NCI-H2081 treated with DMSO at 0.1 percent for 48 hours (cell line): ENCODE measurements at places on chromosomes 1 and 21.

DNA sequence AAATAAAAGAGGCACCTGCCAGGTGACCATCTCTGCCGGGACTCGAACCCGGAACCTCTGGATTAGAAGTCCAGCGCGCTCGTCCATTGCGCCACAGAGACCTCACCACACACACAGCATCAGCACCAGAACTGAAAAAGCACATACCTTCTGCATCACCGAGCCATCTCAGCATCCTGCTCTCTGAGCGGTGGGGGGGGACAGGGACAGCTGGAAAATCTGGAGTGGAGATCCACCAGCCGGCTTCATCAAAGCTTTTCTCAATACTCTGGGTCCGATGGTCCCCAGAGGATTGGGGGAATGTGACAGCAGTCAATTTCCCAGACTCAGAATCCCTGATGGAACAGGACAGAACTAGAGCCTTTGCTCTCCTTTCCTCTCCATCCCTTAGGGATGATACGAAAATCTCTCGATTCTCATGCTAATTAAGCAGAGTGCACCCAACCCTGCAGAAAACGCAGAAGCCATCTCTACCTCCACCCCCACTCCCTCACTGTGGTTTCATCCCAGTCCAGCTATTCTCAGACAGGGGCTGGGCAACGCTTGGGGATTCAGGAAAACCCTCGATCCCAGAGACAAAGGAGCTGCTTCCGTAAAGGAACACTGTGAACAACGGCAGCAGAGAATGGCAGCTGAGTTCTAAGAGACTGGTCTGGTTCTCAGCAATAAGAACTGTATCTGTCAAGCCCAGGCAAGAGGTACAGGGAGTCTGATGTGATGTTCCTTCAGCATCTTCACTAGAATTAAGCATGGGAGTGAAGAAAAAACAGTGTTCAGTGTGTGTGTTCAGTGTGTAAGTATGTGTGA, 29.6 kb upstream of the CADM3 start:
- no peak for DNase-seq

DNA sequence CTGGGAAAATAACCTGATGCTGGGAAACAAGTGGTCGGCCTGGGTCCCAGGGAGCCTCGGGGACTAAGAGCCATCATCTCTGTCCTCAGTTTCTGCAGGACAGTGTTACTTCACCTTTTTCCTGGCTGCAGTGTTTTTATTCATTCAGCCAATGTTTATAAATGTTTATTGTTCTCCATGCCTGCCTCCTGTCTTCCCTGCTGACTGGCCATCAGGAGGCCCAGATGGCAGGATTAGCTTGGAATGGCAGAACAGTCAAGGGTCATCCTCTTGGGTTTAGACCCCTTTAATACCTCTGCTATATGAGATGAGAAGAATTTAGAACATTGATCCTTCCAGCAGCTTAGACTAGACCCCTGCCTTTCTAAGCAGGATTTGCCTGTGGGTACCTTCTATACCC, 13.3 kb downstream of the MAPKAPK2 start:
- no peak for DNase-seq

DNA sequence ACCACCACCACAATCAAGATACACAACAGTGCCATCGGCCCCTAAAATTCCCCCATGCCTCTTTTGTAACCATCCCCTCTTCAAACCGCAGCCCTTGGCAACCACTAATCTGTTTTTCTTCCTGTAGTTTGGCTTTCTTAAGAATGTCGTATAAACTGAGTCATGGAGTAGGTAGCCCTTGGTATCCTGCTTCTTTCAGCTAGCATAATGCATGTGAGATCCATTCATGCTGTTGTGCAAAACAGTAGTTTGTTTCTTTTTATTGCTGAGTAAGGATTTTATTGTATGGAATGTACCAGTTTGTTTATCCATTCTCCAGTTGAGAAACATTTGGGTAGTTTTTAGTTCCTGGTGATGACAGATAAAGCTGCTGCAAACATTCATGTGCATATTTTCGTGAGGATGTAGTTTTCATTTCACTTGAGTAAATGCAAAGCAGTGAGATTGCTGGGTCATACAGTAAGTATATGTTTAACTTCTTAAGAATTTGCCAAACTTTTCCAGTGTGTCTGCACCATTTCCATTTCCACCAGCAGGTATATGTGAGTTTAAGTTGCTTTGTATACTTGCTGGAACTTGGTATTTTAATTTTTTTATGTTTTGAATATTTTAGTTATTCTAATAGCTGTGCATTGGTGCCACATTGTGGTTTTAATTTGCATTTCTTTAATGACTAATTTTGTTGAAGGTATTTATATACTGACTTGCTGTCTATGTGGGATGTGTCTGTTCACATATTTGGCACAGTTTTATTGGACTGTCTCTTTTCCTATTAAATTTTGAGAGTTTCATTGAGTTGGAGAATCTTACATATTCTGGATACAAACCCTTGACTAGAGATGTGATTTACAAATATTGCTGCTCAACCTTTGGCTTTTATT, 148.4 kb upstream of the MAP1LC3C start:
- DNase-seq, result no peak

- DNase-seq, result no peak
Measured at GRCh38 chr1:158425027-158425426, 1.0 kb downstream of the OR10K2 start.

DNA sequence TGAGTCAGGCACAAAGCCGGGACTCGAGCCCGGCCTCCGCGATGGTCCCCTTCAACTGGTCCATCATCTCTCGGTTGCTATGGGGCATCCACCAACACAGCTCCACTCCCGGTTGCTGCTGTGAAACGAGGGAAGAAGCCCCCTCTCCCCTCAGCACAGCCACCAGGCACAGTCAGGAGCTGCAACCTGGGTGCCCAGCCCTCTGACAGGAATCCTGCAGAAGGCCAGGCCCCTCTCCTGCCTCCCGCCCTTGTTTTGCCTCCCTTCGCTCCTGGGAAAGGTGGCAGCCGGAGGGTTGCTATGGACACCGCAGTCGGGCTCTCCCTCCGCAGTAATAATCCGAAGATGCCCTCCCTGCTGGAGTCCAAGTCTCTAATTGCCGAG, 8.9 kb upstream of the KCNN3 start:
- no peak for DNase-seq

GRCh38 chr1:229116114-229116513, 154.8 kb upstream of the RAB4A start:
- no peak for DNase-seq

DNA sequence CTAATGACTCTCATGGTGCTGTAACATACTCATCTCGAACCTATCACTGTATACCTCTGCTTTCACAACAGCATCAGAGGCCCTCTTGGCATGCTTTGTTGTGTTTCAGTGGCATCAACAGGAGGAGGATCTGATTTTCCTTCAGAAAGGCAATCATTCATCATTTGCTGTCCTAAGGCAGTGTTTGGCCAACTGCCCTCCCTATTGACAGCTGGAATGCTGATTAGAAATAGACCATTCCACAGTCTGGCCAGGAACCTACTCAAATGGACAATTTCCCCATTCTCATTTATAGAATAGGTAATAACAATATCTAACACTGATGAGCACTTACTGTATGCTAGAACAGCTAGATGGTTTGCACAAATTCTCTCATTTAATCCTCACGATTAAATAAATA, 310.6 kb upstream of the PTBP2 start:
- no peak for DNase-seq

DNA sequence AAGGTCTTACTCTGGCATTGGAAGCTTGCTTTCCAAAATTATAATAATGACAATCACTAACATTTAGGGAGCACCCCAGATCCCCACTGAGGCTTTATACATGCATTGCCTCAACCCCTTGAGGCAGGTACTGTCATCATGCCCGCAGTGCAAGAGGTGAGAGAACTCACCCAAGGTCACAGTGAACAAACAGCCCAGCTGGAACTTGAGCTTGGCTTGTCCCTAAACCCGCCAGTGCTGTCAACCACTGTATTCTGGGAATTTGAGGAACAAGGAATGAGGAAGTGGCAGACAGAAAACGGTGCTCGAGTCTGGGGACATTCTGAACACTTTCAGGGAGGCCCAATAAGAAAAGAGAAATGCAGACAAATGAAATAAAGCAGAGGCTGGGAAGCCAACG, 34.6 kb upstream of the TLR5 start:
- no peak for DNase-seq

DNA sequence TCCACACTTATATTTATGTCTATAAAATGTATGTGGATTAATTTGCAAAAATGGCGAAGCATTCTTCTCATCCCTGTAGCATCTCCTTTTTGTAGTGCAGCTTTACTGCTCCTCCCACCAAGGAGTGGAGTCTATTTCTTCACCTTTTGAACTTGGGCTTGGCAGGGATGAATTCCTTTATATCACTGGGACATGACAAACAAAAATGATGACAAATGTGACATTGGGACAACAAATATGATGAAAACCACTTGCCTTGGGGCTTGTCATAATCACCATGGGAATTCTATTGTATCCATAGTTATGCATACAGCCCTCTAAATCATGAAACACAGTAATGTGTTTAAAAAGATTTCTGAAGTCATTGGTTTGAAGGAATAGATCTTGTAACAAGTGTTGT, 155.0 kb downstream of the TNFSF18 start:
- DNase-seq, result no peak

GRCh38 chr1:42999308-42999707, 40.6 kb upstream of the SLC2A1 start:
- no peak for DNase-seq

DNA sequence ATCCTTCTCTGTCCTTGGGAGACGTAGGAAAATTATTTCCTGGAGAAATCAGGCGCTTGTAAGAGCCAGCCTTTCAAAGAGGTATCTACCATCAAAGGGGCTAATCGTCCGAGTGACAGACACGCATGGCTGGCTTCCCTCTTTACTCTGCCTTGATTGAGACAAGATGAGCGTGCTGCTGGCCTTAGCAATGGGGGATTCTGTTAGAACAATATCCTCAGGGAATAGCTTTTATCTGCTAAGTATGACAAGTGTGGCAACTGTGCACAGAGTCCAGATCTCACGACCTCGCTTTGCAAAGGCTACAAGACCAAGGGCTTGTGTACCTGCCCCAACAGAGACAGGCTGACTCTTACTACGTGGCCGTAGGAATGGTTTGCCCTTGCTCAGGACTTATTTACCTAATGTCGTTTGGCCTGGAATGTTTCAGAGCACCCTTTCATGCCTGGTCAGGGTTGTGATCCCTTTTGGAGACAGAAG, 417.1 kb downstream of the KIF26B start:
- DNase-seq, result no peak

- no peak for DNase-seq
Measured at GRCh38 chr1:86906419-86906818, 7.5 kb downstream of the SELENOF start.

- no peak for DNase-seq
Measured at GRCh38 chr1:2279817-2280216, 51.7 kb downstream of the SKI start.

GRCh38 chr1:158037008-158037865, 43.8 kb downstream of the KIRREL1 start:
- DNase-seq, result no peak

- DNase-seq, result no peak
Measured at GRCh38 chr1:89710498-89711139, 77.7 kb downstream of the LRRC8C start.

DNA sequence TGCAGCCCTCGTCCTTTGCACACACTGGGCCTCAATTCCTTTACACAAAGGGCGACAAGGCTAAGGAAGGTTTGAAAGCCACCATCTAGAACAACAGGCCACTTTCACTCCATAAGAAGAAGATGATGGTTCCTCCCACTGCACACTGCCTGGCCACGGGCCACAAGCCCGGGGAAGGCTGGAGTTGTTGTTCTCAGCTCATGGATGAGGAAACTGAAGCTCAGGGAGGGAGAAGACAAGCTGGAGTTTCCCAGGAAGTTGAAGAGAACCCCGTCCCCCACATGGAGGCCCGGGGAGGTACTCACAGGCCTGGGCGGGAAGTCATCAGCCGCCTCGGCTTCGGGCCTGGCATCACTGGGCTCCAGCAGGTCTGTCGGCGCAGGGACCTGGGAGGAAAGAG, 24.6 kb upstream of the DDOST start:
- DNase-seq, result no peak

DNA sequence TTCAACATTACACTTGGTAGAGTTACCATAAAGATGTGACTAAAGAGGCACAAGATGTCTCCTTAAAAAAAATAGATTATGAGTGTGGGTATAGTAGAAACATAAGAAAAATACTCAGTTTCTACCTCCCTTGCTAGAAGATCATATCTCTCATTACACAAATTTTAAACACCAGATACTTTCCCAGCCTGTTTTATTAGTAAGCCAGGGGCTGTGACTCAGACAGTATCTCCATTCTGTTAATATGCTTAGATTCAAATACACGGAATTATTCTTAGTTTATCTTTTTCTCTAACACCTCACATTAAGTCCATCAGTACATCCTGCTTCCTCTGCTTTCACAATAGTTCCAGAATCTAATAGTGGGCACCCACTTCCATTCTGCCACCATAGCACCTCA, 561.8 kb upstream of the ADAMTS5 start:
- no peak for DNase-seq

GRCh38 chr1:233209481-233209880, 86.0 kb downstream of the PCNX2 start:
- no peak for DNase-seq

DNA sequence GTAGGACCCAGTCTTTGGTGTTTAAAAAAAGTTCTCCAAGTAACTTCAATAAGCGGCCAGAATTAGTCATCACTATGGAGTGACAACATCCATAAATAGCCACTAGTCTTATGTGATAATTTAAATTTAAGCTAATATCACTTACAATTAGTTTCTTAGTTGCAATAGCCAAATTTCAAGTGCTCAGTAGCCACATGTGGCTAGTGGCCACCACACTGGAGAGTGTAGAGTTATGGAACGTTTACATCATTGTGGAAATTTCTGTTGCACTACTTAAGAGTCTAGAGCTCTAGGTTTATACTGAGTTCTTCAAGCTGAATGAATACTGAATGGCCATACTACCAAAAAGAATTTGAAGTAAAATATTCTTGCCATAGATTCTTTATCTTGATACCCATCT, 121.1 kb downstream of the RUNX1 start:
- DNase-seq, result no peak

DNA sequence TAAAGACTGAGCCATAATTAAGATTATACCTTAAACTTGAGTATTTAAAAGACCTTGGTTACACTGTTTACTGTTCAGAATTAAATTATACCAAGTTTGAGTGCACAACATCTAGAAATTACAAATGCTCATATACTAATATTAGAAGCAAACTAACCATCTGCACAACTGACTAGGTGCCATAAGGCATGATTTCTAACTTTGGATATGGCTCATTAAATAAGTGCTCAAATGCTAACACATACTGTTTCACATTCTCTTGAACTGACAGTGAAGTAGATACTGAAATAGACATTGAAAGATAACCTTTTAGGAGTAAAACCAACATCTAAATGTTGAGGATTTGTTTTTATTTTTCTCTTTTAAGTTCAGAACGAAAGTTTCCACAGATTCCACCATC, 74.1 kb downstream of the PRKAA2 start:
- DNase-seq, result no peak

- DNase-seq, result no peak
Measured at GRCh38 chr1:201732351-201732750, 96.6 kb upstream of the IPO9 start.

DNA sequence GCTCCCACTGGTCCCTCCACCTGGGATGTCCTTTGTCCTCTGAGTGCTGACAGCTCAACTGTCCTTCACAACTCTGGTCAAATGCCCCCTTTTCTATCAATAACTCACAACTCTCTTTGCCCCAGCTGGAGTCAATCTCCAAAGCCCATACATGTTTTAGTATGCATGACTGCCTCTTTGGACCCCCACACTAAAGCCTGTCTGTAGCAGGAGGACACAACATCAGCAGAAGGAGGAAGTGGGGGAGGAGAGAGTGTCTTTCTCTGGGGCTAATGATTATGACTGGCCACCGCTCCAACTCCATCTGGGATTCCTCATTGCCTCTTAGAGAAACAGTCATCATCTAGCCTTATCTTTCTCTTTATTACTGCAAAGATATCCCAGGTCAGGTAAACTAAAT, 186.6 kb upstream of the FGGY start:
- no peak for DNase-seq
